Activated CD4-positive, alpha-beta T cell treated with anti-CD3 and anti-CD28 coated beads for 1 hour (primary cell): ENCODE measurements at places on chromosomes 5 and 9.

DNA sequence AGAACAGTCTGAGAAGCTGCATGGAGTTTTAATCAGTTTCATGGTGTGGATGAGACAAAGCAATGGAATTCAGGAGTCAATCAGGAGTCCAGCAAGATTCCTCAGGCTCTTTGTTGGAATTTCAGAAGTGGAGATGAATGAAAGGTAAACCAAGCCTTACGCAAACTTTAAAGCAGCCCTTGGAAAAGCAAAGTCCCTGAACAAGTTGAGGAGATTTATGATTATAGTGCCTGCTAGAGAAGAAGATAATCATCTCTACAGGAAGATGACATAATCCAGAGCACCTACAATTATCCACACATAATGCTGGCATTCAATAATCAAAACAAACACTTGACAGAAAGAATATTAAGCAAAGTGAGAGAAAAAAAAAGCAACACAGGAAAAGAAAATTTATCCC lies 1380.1 kb upstream of the NUDT12 start:
- DNase-seq = no peak

GRCh38 chr5:93580063-93580926 lies 724 bp downstream of the NR2F1-AS1 start:
- no peak for DNase-seq

DNA sequence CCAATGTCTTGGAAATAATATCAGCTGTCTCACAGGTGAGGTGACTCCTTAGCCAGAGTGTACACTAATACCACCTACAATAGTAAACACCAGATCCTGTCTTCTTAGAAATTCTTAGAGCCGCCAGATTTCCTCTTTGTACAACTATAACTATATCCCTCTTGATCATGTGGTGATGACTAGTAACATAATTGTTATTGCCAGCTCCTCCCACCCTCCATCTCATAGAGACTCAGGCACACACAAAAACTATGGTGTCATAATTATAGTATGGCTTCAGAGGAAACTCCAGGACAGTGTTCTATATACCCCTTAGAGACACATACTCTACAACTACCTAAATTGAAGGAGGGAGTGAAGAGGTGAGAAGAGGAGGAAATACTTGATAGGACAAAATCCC lies 33.1 kb downstream of the PGGT1B start:
- DNase-seq = no peak

DNA sequence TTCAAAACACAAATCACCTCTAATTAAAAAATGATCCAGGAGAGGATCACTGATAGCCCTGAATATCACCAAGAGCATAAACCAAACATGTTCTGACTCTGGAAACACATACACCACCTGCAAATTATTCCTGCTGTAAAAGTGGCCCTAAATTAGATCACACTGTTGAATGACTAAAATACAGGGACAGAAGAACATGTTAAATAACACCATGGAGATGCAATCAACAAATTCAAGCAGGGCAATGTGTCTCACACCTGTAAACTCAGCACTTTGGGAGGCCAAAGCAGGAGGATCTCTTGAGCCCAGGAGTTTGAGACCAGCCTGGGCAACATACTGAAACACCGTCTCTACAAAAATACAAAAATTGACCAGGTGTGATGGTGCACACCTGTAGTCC lies 18.2 kb upstream of the SPOUT1 start:
- no peak for DNase-seq

DNA sequence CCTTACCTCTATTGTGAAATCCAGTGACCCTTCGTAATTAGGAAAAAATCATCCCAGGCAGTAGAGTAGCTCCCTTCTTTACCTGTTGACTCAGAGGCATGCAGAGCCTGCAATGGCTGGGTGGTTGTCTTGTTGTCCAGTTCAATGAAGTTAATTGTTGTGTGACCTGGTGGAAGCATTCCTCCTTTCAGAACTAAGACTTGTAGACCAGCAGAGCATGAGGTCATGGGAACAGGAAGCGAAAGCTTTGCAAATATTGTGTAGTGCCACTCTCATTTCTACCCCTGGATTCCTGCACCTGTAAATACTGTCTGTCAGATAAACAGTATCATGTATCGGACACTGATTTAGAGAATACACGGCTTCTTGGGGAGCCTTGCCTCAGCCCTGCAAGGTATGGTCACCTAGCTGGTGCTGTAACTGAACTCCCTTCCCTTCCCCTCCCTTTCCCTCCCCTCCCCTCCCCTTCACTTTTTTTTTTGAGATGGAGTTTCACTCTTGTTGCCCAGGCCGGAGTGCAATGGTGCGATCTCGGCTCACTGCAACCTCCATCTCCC lies 5.7 kb upstream of the PRXL2C start:
- no peak for DNase-seq

DNA sequence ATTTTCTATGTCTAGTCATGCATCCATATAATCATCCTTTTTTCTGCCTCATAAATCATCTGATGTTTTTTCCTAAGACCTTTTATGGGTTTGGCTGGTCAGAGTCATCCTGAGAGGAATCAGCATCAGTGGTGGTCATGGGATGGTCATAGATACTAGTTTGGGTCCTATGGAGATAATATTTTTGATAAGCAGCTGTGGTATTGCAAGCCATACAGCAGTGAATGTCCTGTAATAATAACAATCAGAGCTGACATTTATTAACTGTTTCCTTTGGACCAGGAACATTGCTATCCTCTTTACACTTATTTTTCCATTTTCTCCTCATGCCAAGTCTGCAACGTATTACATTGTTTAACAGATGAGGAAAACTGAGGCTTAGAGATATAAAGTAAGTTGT lies 83.1 kb downstream of the TEX10 start:
- DNase-seq = no peak

- DNase-seq = no peak
Measured at GRCh38 chr9:82981552-82981951, 81.4 kb downstream of the RASEF start.

DNA sequence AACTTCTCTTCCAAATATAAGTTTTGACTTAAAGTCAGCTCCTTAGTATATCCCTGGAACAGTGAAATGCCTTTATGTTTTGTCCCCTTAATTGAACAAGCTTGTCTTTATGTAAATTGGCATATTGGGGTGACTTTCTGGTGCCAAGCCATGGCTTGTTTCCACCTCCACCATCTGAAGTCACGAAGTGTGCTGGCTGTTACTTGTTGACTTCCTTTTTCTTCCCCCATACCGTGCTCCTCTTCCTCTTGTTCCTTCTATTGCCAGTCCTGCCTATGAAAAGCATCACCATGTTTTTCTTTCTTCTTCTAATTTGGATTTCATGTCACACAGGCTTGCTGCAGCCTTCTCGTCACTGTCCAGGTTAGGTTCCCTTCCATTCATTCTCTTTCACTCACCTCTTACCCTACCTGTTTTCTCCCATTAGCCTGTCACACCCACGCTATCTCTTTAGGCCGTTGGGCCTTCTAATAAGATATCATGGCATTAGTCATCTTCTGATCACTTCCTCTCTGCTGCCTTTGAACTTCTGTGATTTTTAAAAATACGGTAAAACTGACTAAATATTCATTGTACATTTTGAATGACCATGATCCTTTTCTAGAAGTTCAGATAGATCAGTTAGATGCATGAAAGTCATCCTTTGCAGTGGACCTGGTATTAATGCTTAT lies 48.1 kb downstream of the IQGAP2 start:
- no peak for DNase-seq

DNA sequence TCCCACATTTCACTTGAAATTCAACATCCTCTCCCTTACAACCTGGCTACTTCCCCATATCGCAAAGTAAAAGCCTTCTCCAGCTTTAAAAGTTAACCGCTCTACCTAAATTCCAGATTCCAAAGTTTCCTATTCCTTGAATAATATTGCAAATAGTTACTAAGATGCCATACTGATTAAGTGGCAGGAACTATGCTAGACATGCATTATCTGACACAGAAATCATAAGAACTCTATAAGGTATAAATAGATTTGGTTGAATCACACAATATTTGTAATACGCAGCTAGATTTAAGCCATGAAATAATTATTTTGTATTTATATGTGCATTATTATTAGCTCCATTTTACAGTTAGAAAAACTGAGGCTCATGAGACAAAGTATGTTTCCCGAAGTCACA lies 92.8 kb downstream of the NFIB start:
- DNase-seq = no peak

DNA sequence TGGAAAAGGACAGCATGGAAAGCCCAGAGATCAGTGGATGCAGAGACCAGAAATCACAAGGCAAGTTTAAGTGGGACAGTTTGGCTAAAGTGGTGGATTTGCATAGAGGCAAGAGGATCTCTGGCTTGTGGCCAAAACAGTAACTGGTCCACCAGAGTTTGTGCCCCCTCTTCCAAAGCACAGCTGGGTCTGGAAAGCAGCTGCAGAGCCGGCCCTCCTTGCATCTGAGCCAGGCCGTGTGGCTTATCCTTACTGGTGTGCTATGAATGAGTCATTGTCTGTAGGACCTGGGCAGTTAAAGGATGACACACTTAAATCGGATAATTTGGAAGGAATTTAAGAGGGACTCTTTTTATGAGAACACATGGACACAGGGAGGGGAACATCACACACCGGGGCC lies 146.6 kb downstream of the PIP5K1B start:
- no peak for DNase-seq

GRCh38 chr9:122095010-122095767 lies 2.1 kb upstream of the TTLL11 start:
- DNase-seq = no peak

- no peak for DNase-seq
Measured at GRCh38 chr9:91017245-91017644, 215.6 kb downstream of the SYK start.

DNA sequence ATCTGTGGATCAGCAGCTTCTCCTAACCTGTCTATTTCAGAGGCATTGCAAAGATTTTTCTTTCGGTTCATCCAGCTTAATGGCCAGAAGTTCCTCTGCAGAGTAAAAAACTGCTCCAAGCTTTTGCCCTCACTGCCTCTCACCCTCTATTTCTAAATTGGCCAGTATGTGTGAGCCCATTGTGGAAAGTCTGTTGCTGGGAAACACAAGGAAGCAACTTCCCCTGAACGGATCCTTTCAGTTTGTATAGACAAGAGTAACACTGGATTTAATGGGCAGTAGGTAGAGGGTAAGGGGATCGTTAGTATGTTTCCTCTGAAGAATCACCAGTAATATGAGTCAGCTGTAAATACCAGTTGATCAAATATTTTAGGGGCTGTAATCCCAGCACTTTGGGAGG lies 7.2 kb downstream of the THBS4 start:
- DNase-seq = no peak

- no peak for DNase-seq
Measured at GRCh38 chr9:110029429-110029955, 178.5 kb downstream of the C9orf152 start.

DNA sequence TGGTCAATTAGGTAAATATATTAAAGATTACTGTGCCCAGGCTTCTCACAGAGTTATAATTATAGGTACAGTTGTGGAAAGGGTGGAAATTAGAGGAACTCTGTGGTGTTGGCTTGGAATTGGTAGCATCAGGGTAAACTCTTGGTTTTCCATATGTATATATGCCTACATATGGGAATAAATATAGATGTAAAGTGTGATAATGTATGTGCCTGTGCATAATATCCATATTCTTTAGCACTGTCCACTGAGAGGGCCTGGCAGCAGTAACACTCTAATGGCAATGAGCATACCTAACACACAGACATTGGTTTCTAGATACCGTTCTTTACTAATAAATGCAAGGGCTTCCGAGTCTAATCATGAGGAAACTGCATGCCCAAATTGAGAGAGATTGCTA lies 4.0 kb upstream of the PTPDC1 start:
- no peak for DNase-seq

- no peak for DNase-seq
Measured at GRCh38 chr9:38027714-38028113, 41.3 kb downstream of the SHB start.

- DNase-seq = peak; percentile 14
Measured at GRCh38 chr9:92406477-92406876, 2.1 kb upstream of the OGN start.

DNA sequence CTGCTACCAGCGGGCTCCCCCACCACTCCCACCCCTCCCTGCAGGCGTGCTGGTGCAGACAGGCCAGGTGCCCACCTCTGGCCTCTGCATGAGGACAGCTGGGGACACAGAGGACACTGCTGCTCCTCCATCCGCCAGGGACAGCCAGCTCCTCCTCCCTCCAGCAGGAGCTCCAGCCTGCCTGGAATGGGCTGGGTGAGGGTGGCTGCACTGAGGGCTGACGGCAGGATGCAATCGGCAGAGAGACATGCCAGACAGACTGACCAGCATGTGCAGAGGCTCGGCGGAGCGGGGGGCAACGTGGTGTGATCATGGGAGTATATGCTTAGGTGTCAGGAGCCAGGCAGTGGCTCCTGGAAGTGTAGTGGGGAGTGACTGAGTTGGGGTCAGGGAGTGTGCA lies 68.4 kb downstream of the RASGEF1C start:
- DNase-seq = peak; percentile 1

GRCh38 chr9:23643656-23644258 lies 182.3 kb downstream of the ELAVL2 start:
- DNase-seq = no peak

GRCh38 chr9:101495810-101496209 lies 37.8 kb upstream of the RNF20 start:
- DNase-seq = no peak

GRCh38 chr9:120767451-120767850 lies 25.8 kb downstream of the FBXW2 start:
- DNase-seq = no peak

DNA sequence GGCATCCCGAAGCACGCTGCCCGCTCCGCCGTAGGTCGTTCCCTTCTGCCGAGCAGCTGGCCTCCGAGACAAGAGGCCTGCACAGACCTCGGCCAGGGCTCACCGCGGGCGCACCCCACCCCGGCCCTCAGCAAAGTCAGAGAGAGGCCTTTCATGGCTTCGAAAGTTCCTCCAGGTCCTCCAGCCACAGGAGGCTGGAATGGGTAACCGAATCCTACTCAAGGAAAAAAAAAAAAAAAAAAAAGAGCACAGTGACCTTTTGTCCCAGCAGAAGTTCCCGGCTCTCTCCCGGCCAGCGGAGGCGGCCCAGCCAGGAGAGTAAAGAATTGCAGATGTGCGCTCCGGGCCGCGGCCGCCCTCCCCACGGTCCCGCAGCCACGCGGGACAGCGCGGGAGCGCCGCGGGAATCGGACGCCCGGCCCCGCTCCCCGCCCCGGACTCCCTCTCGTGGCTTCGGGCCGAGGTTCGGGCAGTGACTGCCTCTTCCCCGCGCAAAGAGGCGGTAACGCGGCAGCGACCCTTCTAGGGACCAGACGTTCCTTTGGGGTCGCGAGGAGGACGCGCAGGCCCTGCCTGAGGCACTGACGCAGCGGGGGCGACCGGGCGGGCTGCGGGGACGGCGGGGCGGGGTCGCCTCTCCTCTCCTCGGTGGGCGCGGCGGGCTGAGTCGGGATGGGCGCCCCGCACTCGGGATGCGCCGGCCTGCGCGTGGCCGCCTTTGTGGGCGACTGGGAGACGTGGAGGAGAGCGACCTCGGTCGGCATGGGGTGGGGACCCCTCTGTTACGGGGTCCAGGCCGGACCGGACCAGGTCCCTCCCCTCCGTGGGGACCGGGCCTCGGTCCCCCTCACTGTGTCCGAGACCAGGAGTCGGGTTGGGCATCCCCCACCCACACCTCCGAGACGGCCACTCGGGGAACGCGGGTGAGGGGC lies 754 bp downstream of the GFPT2 start:
- DNase-seq = no peak

GRCh38 chr9:88953381-88954029 lies 37.8 kb upstream of the S1PR3 start:
- DNase-seq = no peak

- DNase-seq = no peak
Measured at GRCh38 chr9:69145144-69145715, 28.8 kb upstream of the TJP2 start.

- DNase-seq = no peak
Measured at GRCh38 chr5:11050596-11051304, 289.7 kb upstream of the DAP start.

GRCh38 chr5:108459769-108460168 lies 77.9 kb upstream of the FBXL17 start:
- DNase-seq = no peak

GRCh38 chr9:109986521-109986991 lies 206.6 kb downstream of the PALM2AKAP2 start:
- no peak for DNase-seq
